ENCODE measurements at places on chromosomes 1 and 21.

DNA sequence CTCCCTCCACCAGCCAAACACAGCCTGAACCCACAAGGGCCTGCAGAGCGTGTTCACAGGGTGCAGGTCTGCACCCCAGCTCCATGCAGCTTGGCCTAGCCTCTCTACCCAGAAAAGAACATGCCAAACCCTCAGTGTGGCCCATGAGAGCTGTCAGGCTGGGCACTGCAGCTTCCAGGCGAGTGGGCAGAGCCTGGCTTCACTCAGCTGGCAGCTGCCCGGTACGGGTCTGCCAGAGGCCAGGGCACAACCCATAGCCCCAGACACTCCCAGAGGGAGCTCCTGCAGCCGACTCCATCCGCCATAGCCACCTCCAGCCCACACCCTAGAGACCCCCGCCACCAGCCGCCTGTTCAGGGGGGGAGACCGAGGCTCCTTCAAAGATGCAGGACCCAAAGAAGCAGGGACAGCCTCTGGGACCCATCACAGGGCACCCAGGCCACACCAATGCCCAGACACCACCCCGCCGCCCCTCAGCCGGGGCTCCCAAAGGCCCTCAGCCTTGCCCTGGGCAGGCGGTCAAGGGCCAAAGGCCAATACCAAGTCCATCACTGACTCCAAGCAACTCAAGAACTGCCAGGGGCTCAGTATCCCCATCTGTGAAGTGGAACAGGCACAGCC lies 42.4 kb downstream of the MEGF6 start:
- DNase-seq = no peak
- H3K36me3 ChIP-seq = no peaks in the 10 kb centered on the region
- H3K27me3 ChIP-seq = no peaks in the 10 kb centered on the region

DNA sequence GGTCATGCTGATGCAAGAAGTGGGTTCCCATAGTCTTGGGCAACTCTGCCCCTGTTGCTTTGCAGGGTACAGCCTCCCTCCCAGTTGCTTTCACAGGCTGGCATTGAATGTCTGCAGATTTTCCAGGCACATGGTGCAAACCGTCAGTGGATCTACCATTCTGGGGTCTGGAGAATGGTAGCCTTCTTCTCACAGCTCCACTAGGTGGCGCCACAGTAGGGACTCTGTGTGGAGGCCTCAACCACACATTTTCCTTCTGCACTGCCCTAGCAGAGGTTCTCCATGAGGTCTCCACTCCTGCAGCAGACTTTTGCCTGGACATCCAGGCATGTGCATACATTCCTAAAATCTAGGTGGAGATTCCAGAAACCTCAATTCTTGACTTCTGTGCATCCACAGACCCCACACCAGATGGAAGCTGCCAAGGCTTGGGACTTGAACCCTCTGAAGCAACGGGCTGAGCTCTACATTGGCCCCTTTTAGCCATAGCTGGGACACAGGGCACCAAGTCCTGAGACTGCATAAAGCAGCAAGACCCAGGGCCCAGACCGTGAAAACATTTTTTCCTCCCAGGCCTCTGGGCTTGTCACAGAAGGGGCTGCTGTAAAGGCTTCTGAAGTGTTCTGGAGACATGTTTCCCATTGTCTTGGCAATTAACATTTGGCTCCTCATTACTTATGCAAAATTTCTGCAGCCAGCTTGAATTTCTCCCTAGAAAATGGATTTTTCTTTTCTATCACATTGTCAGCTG lies 466.2 kb upstream of the PBX1 start:
- no peaks in the 10 kb centered on the region for H3K4me1 ChIP-seq
- DNase-seq = no peak
- no peaks in the 10 kb centered on the region for H3K36me3 ChIP-seq
- no peak overlapping the region for H3K4me3 ChIP-seq

DNA sequence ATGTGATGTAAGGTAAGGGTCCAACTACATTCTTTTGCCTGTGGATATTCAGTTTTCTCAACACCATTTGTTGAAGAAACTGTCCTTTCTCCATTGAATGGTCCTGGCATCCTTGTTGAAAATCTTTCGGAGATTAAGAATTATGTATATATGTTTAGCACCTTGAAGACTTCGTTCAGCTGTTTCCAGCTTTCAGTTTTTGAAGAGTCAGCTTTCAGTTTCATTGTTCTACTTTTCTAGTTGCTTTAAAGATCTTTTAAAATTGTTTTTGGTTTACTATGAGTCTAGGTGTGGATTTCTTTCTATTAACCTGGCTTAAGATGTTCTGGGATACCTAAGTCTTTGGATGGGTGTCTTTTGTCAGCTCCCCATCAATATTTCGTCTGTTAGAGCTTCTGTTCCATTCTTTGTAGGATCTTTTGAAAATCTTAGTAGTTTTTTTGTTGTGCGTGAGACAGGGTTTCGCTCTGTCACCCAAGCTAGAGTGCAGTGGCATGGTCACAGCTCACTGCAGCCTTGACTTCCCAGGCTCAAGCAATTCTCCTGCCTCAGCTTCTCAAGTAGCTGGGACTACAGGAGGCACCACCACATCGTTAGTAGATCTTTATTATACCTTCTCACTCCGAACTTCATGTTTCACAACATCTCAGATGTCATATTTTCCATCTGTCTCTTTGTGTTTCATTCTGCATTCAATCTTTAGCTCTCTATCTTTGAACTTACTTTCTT lies 353.5 kb upstream of the B3GALT2 start:
- H3K36me3 ChIP-seq = no peaks in the 10 kb centered on the region
- peak overlapping the region; percentile 34 for H3K4me3 ChIP-seq
- H3K4me1 ChIP-seq = peaks cover 28% of the 10 kb centered on the region
- H3K27ac ChIP-seq = peak overlapping the region; percentile 13
- DNase-seq = peak; percentile 7
- no peaks in the 10 kb centered on the region for H3K27me3 ChIP-seq

DNA sequence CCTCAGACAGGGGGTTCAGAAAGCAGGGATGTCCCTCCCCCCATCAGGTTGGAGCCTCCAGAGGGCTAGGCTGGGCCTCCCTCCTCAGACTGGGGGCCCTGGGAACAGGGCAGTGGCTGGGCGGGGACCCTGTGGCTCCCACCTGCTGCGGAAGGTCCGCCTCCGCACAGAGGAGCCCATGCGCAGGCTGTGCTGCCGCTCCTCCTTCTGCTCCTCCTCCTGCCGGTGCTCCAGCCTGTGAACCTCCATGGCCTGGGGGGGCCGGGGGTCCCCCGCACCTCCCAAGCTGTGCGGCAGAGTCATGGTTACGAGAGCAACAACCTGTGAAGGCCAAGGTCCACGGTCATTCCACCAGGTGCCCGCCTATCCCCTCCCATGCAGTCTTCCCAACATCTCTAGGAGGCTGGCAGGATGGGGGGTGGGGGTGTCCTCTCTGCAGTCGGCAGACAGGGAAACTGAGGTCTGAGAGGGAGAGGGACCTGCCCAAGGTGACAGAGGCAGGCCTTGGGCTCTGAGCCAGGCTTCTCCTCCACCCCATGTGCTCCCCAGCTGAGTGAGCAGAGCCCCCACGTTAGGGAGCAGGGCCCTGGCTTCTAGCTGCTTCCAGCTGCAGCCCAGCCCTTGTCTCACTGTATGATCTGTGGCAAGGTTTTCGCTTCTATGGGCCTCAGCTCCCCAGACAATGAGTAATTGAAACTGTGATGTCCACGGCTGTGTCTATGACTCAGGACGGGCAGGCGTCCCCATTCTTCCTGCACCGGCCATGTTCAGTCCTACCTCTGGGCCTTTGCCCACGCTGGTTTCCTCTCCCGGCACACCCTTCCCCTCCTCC lies 3.4 kb downstream of the MYOM3 start:
- H3K36me3 ChIP-seq = no peaks in the 10 kb centered on the region
- peaks cover 9% of the 10 kb centered on the region for H3K4me1 ChIP-seq
- DNase-seq = no peak
- no peaks in the 10 kb centered on the region for H3K27me3 ChIP-seq
- H3K4me3 ChIP-seq = no peak overlapping the region

DNA sequence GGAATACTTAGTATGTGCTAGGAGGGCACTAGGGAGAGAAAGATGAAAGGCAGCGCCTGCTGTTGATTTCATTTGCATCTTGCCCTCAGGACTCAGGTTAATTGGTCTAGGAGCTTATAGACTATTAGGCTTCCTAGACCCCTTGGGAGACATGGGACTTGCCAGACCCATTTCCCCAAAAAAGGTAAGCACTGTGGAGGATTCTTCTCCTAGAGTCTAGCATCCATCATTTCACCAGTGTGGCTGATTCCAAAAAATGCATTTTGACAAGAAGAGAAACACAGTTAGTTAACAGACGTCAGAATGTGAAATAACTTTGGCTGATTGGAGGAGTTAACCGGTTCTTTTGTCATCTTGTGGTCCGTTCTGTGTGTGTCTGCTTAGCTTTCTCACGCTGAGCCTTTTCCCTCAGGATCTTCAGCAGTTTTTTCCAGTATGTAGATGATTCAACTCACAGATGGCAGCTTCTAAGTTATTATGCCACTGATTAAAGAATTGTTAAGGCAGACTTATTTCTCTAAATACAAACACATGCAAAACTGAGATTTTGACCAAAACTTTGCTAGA lies 108.8 kb downstream of the KIF26B start:
- H3K4me1 ChIP-seq = no peaks in the 10 kb centered on the region
- H3K36me3 ChIP-seq = no peaks in the 10 kb centered on the region
- H3K4me3 ChIP-seq = no peak overlapping the region
- no peaks in the 10 kb centered on the region for H3K27me3 ChIP-seq
- H3K27ac ChIP-seq = no peak overlapping the region

DNA sequence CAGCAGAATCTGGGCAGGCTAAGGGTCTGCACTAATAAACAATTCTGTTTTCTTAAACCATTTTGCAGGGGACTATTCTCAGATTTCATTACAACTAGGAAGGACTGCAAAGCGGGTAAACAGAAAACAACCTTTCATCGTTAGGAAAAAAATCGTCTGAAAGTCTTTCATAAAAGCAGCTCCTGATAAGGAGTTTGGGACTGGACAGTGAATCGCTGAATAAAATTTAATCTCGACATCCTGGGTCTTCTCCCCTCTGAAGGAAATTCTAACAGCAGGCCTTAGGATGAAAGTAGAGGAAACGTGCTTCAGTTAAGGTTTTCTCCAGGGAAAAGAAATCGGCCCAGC lies 471 bp upstream of the MTF2 start:
- no peaks in the 10 kb centered on the region for H3K27me3 ChIP-seq
- H3K4me1 ChIP-seq = peaks cover 17% of the 10 kb centered on the region
- H3K27ac ChIP-seq = peak overlapping the region; percentile 82
- no peak for DNase-seq
- peak overlapping the region; percentile 86 for H3K4me3 ChIP-seq

DNA sequence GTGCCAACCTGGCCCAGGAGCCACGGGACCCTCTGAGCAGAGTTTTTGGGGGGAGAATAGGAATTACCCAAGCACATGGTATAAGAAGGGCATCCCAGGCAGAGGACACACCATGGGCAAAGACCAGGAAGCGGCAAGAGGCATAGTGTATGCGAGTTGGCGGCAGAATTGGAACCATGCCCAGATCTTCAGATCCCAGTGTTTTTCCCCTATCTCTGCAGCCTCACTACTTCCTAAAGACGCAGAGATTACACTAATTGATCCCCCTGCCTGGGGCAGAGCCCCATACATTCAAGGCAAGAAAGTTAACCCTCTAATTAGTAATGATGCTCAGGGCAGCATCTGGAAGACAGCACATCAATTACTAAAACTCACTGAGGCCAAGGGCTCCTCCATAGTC lies 48.2 kb downstream of the SYT2 start:
- H3K27ac ChIP-seq = no peak overlapping the region
- no peaks in the 10 kb centered on the region for H3K4me1 ChIP-seq
- no peak for DNase-seq
- H3K27me3 ChIP-seq = peaks cover 15% of the 10 kb centered on the region

DNA sequence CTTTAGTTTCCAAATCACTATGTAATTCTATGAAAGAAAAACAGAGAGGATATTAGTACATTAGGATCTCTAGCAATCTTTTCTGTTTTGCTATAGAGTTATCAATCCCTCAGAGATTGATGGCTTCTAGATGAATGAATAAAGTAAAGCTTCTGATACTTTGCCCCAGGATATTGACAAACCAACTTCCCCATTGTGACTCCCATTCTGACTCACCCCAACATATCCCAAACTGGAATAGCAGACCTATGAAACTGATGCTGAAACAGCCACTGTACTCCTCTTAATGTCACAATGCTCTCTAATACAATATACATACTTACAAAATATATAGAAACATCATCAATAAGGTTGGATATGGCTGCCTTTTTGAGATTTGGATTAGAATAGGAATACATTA lies 442.1 kb upstream of the NR5A2 start:
- no peaks in the 10 kb centered on the region for H3K27me3 ChIP-seq
- H3K4me3 ChIP-seq = no peak overlapping the region
- H3K4me1 ChIP-seq = no peaks in the 10 kb centered on the region
- no peak for DNase-seq
- H3K27ac ChIP-seq = no peak overlapping the region

DNA sequence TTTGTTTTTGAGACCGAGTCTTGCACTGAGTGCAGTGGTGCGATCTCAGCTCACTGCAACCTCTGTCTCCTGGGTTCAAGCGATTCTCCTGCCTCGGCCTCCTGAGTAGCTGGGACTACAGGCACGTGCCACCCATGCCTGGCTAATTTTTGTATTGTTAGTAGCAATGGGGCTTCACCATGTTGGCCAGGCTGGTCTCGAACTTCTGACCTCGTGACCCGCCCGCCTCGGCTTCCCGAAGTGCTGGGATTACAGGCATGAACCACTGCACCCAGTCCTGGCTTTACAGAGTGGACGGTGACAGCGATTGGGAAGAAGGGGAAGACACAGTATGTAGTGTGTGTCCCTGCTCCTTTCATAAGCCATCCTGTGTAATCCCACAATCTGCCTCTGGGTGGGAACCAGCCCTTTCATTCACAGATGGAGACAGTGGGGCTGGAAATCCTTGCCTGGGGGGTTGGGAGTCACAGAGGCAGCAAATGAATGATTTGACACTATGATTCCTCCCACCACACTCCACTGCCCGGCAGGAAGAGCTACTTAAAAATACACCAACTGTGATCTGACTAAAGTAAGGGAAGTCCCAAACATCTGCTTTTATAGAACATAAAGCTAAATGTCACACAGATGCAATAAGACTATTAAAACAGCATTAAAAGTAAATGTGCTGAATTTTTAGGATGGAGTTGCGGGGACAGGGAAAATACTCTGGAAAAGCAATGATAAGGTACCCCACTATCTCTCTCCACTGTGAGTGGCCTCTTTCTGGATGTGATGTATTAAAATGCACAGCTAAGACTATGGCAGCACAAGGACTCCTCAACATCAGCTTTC lies 4.5 kb downstream of the PARP1 start:
- DNase-seq = no peak
- no peak overlapping the region for H3K27ac ChIP-seq
- H3K4me1 ChIP-seq = peaks cover 58% of the 10 kb centered on the region
- H3K4me3 ChIP-seq = no peak overlapping the region
- peaks cover 45% of the 10 kb centered on the region for H3K36me3 ChIP-seq

DNA sequence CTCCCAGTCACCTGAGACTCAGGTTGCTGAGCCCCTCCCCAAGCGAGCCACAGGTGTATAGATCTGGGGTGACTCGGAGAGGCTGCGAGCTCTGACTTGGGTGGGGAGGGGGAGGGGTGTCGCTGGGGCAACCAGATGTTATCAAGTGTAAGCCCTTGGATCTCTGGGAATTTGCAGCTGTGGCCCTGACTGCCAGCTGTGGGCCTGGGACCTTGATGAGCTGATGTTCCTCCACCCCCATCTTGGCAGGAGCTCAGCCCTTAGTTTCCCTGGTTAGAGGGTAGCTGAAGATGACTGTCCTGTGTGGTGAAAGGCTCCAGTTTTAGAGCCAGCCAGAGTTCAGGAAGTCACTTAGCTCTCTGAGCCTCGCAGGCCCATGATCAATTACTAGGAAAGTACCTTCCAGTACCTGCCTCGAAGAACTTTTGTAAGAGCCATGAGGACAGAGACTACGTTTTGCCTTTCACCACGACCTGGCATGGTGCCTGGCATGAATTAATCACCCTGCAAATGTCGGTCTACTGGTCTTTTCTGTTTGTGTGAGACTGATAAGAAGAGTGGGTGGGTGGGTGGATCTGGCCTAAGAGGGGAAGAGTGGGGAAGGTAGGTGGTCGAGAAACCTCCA lies 55.8 kb downstream of the YARS1 start:
- H3K27ac ChIP-seq = no peak overlapping the region
- H3K4me3 ChIP-seq = no peak overlapping the region
- no peaks in the 10 kb centered on the region for H3K36me3 ChIP-seq
